Endodermal cell (in vitro differentiated cells): ENCODE measurements at places on chromosomes 6 and 20.
A peak's percentile ranks its signal among the peaks of the same experiment; 100 is the strongest.

GRCh38 chr6:105509506-105510331 lies 106.8 kb upstream of the PREP start:
- DNase-seq = peak; percentile 71

DNA sequence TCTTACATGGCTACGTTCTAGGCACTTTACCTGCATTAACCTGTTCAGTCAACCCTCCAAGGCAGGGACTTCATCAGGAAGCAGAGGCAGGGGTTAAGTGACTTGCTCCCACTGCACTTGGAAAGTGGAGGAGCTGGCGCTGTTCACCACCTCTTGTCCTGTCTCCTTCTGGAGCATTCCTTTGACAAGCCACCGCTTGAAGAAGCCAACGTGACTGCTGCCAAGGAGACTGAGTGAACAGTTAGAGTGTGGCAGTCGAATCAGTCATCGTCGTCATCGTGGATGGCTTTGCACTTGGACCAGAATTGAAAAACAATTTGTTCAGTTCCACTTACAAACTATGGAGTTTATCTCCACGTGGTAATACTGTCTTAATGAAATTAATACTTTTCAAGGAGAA lies 60.9 kb downstream of the TULP4 start:
- DNase-seq = no peak

GRCh38 chr20:4329232-4329631 lies 313.9 kb upstream of the RNF24 start:
- DNase-seq = no peak

DNA sequence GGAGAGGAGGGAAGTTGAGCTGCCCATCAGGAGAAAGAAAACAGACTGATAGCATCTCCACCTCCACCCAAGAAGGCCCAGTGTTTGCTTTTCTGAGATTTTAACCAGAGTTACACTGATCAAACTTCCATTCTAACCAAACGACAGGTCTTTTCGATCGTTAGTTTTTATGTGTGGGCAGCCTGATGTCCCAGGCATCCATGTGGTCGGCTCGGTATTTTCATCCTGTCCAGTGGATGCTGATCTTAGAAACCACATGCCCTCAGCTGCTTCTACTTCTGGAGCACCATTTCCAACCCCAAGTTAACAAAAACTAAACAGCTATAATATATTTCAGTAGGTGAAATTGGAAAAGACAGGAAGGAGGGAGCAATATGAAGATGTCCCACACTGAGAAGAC lies 536.8 kb upstream of the JAG1 start:
- DNase-seq = no peak

GRCh38 chr20:7689151-7689550 lies 251.1 kb downstream of the HAO1 start:
- DNase-seq = no peak

GRCh38 chr6:26539071-26539615 lies 977 bp downstream of the HMGN4 start:
- DNase-seq = no peak

GRCh38 chr6:2225422-2226392 lies 19.7 kb downstream of the GMDS start:
- DNase-seq = no peak

GRCh38 chr6:167711211-167711610 lies 115.5 kb upstream of the AFDN start:
- DNase-seq = no peak

DNA sequence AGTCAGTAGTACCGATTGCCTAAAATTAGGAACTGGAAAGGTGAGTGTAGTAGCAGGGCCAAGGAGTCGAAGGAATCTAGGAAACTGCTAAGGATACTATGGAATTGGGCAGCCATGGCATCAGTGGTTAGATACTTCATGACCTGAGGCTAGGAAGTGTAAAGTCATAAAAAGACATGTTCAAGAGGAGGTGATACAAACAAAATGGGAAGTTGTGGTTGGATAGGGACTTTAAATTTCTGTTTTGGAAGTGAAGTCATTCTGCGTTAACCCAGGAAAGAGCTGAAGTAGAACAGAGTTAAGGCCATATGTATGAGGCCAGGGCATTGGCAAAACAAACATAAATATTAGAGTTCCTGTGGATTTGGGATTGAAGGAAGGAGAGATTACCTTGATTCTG lies 88.6 kb upstream of the TMEM181 start:
- DNase-seq = no peak

DNA sequence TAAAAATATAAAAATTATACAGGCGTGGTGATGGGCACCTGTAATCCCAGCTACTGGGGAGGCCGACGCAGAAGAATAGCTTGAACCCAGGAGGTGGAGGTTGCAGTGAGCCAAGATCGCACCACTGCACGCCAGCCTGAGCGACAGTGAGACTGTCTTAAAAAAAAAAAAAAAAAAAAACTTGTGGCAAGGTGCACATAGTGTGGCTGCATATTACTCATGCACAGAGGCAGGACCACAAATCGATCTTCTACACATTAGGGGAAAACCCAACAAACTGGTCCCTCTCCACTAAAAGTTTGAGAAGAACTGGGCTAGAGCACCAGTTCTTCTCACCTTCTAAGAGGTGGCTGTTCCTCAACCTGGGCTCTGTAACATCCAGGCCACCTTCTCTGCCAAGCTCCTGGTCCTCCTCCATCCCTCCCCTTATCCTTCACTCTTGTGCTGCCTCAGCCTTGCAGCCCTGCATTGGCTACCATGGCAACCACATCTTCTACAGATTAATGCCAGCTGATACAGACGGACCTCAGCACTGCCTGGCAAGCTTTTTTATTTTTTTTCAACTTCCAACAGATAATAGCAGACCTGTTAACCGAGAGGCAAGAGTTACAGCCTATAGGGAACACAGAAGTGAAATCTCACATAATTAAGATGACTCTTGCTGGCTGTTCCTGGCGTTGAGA lies 88.0 kb downstream of the ATP9A start:
- DNase-seq = no peak

DNA sequence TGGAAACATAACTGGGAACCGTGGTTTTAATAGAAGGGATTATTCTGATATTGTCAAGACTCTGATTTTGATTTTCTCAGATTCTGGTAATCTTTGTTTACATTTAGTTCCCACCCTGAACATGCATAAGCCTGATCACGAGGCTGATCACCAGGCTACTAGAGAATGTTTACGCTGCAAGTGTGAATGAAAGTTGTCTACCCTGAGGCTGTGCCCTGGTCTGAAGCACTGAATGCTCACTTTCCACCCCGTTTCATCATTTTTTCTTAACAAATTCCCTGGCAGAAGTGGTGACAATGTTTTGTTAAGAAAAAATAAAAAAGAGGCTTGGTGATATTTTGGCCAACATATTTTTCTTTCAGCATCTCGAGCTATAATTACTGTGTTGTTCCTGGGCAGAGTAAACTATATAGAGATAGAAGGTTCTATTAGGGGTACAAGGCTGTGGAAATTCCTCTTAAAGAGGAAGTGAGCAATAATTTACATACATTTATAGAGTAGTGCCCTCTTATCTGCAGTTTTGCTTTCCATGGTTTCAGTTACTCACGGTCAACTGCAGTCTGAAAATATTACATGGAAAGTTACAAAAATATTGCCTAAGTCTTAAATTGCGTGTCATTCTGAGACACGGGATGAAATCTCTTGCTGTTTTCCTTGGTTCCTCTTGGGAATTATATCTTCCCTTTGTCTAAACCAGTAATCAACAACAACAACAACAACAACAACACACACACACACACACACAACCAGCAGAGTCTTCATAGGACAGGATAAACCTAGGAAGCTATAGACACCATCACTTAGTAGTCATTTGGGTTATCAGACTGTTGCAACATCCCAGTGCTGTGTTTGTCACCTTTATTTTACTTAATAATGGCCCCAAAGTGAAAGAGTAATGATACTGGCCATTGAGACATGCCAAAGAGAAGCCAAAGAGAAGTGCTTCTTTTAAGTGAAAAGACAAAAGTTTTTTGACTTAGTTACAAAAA lies 566.6 kb upstream of the CITED2 start:
- no peak for DNase-seq

- peak; percentile 91 for DNase-seq
Observed at GRCh38 chr6:106927531-106928398, 46.8 kb downstream of the CD24 start.

GRCh38 chr6:1554476-1555310 lies 55.0 kb upstream of the FOXC1 start:
- peak; percentile 81 for DNase-seq

- DNase-seq = no peak
Observed at GRCh38 chr6:110158479-110158878, 21.0 kb downstream of the WASF1 start.

DNA sequence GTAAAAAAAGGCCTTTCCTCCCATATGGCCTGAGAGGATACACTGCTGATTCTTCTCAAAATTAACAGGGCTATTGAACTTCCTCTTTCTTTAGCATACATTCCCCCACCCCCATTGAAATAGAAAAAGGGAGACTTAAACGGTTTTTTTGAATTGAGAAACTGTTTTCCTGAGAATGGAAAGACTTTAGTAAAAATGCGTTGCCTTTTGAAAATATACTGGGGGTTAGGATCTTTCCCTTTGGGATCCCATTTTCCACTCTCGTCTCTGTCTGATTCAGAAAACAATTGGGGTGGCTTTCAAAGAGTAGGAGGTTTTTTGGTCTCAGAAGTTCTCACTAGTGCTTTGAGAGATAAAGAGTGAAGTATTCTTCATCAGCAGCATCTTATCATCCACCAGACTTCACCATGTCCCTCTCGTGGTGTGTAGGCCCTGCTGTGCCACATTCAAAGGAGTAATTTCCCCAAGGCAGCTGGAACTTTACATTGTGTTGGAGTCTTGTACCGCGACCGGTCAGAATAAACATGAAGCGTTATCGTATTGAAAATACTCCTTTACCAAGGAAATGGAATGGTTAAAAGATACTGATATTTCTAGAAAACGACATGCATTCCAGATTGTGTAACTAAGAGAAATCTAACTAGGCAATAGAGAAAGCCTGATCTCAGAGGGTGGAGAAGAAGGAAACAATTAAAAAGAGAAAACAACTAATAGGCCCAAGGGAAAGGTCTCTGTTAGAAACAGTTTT lies 10.6 kb downstream of the MYB start:
- no peak for DNase-seq

DNA sequence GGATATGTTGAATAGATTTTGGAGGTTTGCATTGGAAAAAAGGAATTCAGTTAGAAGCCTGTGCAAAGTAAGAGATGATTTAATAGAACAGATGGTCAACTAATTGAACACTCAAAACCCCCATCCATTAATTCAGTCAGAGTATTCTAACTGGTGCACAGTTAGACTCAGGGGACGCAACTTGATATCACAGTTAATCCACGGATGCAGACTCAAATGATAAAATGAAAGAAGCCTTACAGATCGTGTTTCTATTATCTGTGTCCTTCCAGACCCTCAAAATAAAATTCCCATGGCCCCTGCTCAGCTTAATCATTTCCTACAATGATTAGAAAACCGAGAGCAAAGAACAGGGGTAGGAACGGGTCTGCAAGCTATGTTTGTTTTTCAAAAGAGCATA lies 45.4 kb upstream of the DTNBP1 start:
- DNase-seq = no peak

- no peak for DNase-seq
Observed at GRCh38 chr20:59992526-59993084, 34.4 kb downstream of the CDH26 start.

DNA sequence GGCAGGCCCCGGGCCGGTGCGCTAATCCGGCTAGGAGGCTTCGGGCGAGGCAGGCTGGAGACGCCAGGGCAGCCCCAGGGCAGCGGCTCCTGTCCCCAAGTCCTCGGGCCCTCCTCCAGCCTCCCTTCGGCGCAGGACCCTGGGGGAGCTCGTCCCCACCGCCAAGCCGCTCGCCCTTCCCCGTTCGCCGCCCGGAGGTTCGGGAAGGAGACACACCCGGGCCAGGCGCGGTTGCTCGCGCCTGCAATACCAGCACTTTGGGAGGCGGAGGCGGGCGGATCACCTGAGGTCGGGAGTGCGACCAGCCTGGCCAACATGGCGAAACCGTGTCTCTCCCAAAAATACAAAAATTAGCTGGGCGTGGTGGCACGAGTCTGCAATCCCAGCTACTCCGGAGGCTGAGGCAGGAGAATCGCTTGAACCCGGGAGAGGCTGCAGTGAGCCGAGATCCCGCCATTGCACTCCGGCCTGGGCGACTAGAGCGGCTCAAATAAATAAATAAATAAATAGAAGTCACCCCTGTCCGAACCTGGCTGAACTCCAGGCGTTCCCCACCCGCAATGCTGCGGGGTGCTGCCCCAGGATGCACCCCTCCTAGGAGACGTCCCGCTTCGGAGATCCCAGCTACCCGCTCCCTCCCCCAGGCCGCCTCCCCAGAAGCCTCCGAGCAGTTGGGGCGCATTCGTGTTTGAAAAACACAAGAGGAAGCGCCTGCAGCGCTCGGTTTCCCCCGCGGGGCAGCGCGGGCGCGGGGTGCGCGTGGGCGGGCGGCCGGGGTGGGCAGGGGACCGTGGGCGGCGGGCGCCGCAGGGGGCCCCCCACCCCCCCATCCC lies 27.5 kb downstream of the SERPINB9 start:
- DNase-seq = peak; percentile 85

DNA sequence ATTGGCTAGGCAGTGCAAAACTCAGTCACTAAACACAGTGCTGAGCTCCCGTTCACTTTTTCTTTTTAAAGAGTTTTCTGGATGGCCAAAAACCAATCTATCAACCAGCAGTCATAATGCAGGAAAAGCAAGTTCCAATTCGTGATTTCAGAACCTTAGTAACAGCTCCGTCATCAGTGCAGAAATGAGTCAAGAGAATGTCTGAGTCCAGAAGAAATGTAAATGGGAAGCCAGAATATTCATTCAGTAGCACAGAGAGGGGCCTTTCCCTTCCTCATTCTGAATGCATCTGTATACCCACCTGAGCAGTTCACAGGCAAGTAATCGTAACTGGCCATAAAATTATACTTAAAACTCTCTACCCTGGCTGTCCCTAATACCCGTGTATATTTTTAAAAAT lies 20.4 kb downstream of the HUS1B start:
- no peak for DNase-seq

GRCh38 chr20:49259284-49259683 lies 18.6 kb downstream of the ZNFX1 start:
- no peak for DNase-seq

- DNase-seq = peak; percentile 76
Observed at GRCh38 chr6:7540595-7540994, 876 bp upstream of the DSP start.

DNA sequence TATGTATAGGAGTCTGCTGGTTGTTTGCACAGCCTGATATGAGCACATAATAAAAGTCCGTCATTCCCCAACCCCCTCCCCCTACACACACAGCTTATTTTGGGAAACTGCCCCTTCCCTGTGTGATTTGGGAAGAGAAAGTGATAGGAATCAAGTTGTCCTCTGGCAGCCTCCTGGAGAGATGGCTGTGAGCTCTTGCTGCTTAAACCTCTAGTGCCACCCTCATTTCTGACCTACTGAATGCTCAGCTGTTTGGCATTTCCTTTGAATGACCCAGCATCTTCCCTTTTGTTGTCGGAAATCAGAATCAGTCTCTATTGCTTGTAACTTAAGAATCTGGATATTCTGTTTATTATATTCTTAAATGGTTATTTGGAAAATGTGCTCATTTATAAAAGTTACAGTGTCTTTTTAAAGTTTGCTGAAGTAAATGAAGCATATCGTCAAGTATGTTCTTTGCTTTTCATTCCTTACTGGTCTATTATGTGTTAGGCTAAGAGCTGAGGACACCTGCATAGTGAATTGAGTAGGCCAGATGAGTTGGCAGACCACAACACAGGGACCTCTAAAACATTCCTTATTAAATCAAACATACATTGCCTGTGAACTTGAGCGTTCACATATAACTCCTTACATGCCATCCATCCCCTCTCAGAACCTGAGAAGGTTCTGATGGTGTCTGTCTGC lies 5.5 kb downstream of the RWDD2A start:
- no peak for DNase-seq
